ENCODE measurements at places on chromosomes 4 and X.
A peak's percentile ranks its signal among the peaks of the same experiment; 100 is the strongest.

DNA sequence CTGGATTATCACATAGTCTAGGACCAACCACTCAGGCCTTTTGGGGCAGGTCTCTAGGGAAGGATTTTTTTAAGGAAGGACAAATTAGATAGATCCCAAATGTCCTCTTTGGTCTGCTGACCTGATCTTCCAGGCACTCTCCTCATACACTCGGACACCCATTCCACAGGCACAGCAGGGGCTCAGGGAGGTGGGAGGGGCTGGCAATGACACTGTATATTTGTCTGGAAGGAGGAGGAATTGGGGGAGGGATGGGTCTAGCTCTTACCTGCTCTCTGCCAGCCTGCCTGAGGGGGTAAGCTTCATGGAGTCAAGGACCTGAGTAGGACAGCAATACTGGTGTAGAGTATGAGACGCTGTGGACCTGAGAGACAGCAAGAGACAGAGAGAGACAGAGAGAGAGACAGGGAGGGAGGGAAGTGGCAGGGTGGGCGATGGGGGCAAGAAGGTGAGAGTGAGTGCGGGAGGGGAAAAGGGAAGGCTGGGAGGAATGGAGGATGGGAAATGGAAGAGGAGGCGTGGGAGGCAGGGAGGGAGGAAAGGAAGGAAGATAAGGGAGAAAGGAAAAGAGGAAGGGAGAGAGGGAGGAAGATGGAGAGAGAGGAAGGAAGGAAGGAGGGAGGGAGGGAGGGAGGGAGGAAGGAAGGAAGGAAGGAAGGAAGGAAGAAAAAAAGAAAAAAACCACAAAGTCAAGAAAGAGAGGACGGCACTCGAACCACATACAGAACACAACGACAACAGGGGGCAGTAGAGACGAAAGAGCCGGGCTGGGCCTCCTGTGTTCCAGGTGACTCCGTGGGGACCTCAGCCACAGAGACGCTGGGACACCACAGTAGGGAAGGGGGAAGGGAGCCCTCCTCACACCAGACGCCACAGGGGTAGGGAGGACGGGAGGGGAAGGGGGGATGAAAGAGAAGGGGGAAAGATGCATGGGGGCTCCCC is 1.8 kb downstream of the IQSEC2 start:
- DNase-seq, result peak; percentile 15

DNA sequence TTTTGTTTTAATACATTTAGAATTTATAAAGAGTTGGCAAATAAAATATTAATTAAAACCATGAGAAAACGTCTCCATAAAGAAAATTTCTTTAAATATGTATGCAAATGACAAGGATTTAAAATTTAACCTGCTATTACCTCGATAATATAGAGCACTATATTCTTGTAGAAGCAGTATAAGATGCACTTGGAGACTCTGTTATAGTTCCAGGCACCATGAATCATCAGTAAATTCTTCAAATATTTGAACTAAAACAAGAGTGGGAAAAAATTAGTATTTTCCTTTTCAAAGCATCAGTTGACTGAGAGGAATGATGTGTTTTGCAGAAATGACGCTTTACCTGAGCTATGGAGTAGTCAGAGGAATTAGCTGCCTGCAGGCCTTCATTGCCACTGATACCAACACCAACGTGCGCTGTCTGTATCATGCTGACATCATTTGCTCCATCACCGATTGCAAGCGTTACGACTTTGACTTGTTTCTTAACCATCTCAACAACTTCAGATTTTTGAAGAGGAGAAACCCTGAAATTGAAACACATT is 67.3 kb downstream of the SHISA3 start:
- no peak for DNase-seq

DNA sequence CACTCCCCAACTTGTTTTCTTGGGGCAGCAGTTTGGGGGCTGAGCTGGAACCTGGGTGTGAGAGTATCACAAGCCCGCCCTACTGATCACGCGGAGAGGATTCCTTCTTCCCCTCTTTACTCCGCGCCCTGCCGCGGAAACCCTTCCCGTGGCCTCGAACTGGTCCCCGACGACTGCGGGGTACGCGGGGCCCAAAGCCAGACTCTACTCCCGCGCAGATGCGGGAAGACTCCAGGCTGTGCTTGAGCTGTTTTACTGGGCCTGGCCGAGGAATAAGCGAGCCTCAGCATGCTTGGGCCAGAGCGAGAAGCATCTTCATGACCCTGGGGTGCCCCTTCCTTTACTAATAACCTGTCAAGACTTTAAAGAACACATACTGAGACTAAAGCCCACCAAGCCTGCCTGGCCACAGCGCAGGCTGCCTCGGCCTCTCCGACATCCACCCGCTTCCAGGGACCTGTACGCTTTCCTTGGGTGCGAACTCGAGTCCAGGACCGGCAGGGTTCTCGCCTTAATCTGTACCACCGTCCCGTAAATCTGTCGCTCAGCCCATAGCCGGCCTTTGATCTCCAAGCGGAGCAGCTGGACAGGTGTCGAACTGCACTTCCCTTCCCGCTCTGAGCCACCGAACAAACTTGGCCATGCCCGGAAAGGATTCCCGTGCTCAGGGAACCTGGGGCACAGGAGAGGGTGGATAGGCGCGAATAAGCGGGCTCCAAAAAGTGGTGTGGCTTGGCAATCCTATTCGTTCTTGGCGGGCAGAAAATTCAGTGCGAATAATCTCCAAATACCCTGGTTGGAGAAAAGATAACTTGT is 55.0 kb upstream of the TMEM33 start:
- DNase-seq, result no peak

GRCh38 chr4:82525307-82525911 is 36.4 kb downstream of the TMEM150C start:
- no peak for DNase-seq

DNA sequence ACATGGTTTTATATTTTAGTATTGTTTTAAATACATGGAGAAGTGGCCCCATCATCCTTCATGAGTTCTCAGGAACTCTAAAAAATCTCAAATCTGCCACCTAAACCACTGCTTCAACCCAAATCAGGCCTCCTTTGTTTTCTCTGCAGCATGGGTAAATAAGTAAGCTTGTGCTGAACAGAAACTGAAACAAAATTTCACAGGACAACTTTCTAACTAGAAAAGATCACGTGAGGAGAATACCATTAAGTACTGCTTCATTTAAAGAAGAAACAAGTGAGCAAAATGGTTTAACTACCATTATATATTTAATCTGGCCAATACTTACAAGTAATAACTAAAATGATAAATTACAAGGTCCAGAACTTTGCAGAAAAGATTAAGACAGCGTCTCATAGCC is 2.5 kb downstream of the ARAP2 start:
- DNase-seq, result peak; percentile 43

Measured in activated CD4-positive, alpha-beta T cell treated with anti-CD3 and anti-CD28 coated beads, Interleukin-2, amount 10 ng/mL, durations not matched to agents 7 days and 5 days (primary cell).